Activated CD8-positive, alpha-beta memory T cell treated with anti-CD3 and anti-CD28 coated beads, Interleukin-2, amount 10 ng/mL, durations not matched to agents 7 days and 5 days (primary cell): ENCODE measurements at places on chromosomes 6 and 20.

DNA sequence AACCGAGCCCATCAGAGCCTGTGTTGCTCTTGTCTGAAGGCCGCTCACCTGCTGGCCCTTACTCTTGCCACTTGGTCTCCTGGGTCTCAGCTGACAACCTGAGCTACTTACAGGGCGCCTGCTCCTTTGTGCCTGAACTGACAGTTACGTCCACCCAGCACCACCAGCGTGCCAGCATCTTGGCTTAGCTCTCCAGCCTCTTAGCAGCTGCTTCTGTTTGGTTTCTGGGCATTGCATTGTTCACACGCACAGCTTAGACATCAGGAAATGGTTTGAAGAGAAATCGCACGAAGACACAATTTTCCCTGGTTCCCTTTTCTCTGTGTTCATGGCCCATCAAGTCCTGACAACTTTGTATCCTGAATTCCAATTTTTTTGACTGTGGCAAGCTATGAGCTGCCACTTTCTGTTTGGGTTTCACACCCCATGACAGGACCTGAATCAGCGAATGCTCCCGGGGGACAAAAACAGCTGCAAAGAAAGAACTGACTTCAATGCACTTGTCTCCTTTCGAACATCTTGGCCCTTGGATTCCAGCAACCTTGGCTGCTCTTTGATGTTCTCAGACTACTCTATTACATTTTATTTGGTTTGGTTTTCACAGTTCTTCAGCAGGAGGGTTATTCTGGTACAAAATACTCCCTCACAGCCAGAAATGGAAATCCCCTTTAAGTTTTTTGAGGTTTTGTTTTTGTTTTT lies 45.2 kb upstream of the LY86 start:
- no peak for DNase-seq

DNA sequence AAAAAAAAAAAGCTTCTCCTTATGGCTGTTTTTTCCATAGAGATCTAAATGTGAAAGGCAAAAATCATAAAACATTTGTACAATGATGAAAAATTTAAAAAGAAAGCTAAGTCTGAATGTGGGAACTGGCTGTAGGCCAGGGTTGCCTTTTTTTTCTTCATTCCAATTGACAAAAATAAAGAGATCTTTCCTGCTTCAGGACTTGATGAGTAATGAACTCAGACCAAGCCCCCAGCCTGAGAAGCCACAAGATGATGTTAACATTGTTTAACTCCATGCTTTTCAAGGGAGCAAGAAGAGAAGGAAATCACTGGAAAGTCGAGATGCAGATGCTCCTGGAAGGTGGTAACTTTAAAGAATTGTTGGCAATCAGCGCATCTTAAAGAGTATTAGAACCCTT lies 41.4 kb downstream of the TRMT6 start:
- no peak for DNase-seq

- no peak for DNase-seq
Observed at GRCh38 chr6:42251911-42252637, 34.4 kb upstream of the MRPS10 start.

- no peak for DNase-seq
Observed at GRCh38 chr6:36042618-36043260, 15.1 kb downstream of the MAPK14 start.

DNA sequence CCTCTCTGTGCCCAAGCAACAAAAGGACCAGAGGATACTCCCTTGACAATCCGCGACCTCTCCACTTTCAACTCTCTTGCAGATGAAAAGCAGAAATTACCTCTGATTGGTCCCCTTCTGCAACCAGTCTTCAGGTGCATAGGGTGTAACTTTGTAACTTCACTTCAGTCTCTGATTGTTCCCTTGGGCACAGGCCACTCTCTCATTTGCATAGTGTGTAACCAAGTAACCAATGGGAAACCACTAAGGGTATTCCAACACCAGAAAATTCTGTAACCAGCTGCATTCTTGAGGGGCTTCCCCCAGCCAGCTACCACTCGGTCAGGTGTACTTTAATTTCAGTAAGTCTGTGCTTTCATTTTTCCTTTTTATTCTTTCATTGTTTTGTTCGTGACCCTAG lies 4.4 kb upstream of the RAET1L start:
- no peak for DNase-seq

DNA sequence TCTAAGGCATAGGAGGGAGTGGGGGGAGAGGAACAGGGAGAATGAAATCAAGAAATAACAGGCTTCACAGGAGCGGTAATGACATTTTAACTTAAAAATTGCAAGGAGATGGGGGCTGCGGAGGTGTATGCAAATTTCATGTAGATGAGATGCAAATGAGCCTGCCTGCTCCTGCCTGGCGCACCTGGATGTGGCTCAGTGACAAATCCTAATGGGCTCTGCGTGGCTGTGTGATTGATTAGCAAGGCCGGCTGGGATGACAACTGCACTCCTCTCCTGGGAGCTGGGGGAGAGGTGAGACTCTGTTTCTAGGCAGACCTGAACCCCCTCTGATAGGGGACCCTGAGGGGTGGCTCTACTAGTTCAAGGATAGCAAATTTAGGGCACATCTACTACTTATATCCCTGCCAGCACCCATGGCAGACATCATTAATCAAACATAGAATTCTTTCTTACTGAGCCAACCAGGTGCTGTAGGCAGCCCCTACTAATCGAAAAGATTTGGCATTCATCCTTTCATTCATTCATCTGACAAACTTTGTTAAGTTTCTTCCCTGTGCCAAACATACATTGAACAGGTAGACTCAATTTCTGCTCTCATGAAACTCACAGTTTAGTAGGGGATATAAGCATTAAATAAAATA lies 38.4 kb upstream of the TGM2 start:
- no peak for DNase-seq
